ENCODE measurements at places on chromosomes 5 and 9.

GRCh38 chr5:171264843-171265242 is 44.2 kb upstream of the TLX3 start:
- DNase-seq = no peak

- no peak for DNase-seq
Measured at GRCh38 chr5:54829676-54830535, 155.5 kb downstream of the ESM1 start.

- DNase-seq = no peak
Measured at GRCh38 chr9:34337403-34337802, 8.0 kb downstream of the NUDT2 start.

GRCh38 chr5:150630016-150630415 is 10.4 kb upstream of the SYNPO start:
- DNase-seq = no peak

DNA sequence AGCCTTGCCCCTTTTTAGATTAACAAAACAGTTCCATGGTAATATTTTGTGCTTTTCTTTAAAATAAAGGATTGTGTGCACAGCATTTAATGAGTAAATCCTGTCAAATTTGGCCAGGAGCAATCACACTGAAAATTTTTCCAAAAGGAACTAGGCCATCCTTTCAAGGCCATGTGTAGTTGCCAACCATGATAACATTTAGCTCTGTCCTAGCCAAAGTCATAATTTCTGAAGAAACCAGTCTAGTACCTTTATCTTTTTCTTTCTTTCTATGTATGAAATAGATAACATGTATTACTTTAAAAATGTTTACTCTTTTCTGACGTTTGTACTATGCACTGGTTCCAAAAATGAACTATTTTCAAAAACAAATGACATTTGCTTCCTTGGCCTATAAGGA is 143.7 kb downstream of the PBX3 start:
- no peak for DNase-seq

DNA sequence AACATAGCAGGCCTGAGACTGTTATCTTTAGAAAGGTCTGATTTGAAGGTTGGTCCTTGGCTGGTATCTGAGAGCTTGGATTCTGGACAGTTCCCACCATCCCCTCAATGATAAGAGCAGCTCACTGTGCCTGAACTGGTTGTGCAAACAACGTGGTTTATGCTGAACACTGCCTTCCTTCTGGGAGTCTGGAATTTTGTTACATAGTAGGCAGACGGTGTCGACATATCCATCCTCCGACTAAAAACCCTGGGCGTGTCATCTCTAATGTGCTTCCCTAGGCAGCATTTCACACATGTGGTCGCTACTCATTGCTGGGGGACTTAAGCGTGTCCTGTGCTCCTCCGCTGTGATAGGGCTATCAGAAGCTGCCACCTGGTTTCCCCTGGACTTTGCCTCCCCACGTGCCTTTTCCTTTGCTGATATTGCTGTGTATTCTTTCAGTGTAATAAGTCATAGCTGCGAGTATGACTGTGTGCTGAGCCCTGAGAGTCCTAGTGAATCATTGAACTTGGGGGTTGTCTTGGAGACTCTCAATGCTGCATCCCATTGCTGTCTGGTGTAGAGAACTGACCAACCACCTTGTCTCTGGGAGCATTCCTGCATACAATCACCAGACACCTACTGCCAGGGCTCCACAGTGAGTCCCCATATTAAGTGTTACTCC is 119.1 kb upstream of the TBC1D2 start:
- DNase-seq = no peak

- no peak for DNase-seq
Measured at GRCh38 chr5:92328584-92329259, 945.6 kb upstream of the ARRDC3 start.

GRCh38 chr5:55306641-55307382 is 682 bp downstream of the DHX29 start:
- DNase-seq = no peak

DNA sequence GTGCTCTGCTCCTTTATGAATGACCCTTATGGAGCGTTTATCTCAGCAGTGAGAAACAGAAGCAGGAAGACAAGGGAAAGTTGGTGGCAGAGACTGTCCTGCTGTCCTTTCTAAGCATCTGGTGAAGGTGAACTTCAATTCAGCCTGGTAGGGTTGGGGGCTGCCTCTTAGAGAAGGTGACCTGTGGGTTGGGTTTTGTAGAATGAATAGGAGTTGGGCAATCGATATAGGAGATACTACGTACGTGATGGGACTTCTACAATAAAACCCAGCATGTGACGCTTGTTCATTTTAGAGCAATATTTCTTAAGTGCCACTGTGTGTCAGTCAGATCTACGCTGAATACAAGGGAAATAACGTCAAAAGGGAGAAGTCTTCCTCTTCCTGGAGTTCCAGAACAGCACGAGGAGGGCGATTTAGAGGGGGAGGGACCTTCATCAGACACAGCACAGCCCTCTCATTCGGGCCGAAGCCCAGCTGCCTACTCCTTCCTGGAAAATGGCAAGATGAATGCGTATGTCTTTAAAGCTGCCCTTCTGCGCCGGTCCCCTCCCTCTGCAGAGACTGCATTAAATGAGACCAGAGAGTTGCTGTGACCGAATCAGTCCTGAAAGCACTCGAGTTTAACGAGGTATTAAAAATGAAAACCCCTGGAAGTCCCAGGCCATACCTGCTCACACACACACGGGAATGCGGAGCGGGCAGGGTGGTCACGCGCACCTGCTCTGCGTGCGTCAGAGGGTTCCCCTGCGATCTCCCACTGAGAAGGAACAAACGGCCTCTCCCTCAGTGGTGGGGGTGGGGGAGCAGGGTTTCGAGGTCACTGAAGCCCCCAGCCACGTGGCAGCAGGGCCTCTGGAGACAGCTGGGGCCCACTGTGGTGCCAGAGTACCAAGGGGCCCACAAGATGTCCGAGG is 85.3 kb upstream of the SARDH start:
- DNase-seq = no peak

DNA sequence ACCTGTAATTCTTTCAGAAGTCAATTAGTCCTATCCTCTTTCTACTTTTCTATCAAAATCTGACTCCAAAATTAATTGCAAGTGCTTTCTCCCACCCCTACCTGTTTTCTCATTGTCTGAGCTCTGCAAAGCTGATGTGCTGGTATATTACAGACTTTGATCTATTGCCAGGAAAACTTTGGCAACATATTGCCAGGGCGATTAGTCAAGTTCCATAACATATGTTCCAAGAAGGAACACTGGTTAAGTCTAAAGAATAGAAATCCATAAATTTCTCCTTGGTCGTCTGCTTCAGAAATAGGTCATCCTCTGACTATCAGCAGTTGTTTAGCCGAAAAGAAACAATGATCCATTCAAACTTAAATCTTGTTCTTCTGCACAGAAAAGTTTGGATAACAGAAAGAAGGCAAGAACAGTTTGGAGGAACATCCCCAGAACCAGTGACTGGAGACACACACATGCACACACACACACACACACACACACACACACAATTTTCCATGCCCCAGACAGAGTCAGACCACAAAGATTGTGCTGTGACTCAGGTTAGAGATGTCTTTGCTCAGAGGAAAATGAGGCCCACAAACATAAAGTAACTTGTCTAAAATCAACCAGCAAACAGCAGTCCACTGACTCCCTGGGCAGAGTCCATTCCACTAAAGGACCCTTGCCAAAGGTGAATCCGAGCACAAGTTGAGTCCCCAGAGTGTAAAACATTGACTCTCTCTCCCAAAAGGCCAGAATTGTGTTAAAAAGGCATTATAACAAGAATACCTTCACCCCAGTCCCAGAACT is 202.1 kb downstream of the DEPDC1B start:
- no peak for DNase-seq

DNA sequence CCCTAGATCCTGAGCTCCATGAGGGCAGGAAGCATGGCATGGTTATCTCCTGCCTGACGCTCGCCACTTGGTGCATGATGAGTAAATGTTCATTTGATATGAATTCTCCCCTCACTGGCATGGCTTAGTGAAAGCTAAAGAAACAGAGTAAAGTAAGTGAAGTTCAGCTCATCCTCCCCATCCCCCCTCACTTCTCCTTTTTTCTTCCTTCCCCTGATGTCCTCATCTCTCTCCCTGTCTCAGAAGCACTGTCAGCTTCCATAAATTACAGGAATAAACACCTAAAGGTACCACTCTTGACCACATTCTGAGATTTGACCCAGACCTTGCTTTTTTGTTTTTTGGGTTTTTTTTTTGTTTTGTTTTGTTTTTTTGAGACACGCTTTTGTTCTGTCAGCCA is 73.3 kb downstream of the SNX18 start:
- DNase-seq = no peak

GRCh38 chr5:171848006-171848405 is 62.4 kb downstream of the SMIM23 start:
- no peak for DNase-seq

GRCh38 chr5:104904561-104904960 is 1342.0 kb upstream of the NUDT12 start:
- DNase-seq = no peak

DNA sequence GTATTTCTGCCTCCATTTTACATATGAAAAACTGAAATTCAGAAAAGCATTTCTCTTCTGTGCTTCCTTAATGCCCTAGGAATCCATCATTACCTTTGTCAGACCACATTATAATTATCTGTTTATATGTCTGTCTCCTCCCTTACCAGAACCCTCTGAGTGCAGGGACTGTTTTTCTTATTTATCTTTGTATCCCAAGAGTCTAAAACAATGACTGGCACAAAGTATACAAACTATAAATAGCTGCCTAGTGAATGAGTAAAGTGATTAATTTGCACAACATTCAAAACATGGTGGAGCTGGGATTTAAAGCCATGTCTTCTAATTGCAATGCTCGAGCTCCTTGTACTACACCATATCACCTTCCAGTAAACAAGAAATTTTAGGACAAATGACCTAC is 49.3 kb upstream of the HK3 start:
- DNase-seq = no peak

GRCh38 chr5:65034813-65035209 is 266.1 kb downstream of the CWC27 start:
- DNase-seq = no peak

GRCh38 chr5:75482482-75482881 is 28.9 kb downstream of the CERT1 start:
- no peak for DNase-seq

GRCh38 chr9:108168236-108168850 is 678.8 kb upstream of the KLF4 start:
- no peak for DNase-seq

DNA sequence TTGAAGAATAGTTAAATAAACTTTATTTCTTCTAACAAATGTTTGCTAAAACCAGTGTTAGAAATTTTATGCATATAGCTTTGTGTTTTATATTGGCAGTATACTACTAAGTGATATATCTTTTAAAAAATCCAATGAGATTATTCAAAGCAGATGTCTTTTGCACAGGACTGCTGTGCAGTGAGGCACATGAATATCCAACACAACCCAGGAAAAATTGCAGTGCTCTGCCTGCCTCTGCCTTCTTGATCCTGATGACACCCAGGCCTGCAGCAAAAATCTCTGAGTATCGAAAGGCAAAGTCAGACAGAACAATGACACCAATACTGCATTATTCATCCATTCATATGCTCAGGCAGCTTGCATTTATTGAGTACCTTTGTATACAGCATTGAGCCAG is 1076.5 kb upstream of the ARRDC3 start:
- DNase-seq = no peak

DNA sequence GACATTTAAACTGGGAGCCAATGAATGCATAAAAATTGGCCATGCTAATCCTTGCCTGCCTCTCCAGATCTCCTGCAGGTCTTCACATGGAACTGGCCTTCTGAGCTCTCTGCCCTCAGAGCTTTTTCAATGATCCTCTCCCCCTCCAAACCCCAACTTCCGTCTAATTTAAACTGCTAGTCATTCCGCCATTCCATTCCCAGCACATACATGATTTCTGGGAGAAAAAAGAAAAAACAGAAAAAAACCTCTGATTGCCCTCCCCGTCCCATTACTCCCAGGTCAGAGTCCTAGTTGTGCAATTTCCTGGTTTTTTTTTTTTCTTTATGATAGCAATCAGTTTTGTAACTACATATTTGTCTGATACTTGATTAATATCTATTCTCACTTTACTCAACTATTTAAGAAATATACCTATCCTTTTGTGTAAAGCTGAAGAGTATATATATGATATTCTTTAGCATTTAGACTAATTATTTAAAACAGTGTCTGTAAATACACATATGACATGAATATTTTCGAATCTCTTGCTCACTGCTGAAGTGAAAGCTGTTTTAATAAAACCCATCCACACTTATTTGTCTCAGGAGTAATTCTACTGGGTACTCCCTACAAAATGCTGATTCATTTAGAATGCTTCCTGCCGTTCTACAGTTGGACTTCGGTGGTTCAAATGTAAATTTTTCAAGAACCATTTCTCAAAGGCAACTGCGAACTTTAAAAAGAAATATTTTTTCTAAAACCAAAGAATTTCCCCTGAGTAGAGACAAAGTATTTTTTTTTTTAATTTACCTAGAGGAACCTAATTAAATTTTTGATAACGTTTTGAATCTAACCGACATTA is 1.6 kb downstream of the HINT1 start:
- DNase-seq = no peak

GRCh38 chr9:23551311-23551721 is 274.7 kb downstream of the ELAVL2 start:
- no peak for DNase-seq

DNA sequence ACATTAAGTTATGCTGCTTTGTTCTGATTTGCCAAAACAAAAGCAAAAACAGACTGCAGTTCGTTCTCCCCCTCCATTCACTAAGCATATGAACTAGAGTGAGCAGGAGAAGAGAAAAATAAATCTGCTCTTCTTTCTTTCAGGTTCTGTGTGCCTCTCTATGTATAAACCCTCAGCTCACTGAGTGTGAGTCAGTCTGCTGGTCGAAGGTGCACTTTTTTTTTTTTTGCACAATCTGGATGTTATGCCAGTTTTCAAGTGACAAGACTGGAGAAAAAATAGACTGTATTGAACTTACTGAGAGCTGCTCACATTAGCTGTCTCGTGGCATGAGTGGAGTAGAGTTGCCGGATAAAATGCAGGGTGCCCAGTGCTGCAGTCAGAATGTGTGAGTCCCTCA is 244.6 kb upstream of the ATP10B start:
- no peak for DNase-seq

DNA sequence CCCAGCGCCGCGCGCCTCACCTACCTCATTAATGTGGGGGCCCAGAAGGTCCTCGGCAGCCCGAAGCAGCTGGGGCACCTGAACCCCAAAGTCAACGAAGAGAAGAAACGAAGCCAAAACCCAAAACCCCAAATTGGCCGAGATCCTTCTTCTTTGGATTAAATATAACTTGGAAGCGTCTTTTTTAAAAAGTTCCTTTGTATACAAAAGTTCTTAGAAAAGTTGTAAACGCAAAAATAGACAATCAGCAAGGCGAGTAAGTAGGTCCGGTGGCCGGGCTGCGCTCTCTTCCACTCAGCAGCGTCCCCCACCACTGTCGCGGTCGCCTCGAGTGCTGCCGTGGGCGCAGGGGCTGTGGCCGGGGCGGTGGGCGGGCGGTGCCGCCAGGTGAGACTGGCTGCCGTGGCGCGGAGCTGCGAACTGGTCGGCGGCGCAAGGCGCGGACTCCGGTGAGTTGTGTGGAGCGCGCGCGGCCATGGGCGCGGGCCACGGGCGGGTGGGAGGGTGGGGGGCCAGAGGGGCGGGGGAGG is 360 bp downstream of the KLF4 start:
- no peak for DNase-seq

GRCh38 chr9:98867103-98867428 is 59.6 kb downstream of the GALNT12 start:
- no peak for DNase-seq

Measured in stimulated activated CD4-positive, alpha-beta T cell treated with anti-CD3 and anti-CD28 coated beads, TNF-alpha, amount 100 ng/mL, for 1 hour (primary cell).